ENCODE measurements at places on chromosomes 5 and 9. TPM values are rescaled to one million over a fixed set of nuclear protein-coding genes. Genes with fewer than 3 reads are reported as not detected.

NIPAL4 gene
- total RNA-seq, result 5.6 TPM

SLC6A19 gene
- total RNA-seq, result not detected

DND1 gene
- total RNA-seq, result 0.14 TPM

SHOC1 gene
- total RNA-seq, result 0.07 TPM

SH3PXD2B gene
- 25.6 TPM for total RNA-seq

ZNG1A gene
- 24.5 TPM for total RNA-seq

GRCh38 chr5:135655468-135655815 is 76.7 kb upstream of the CXCL14 start:
- no peak for DNase-seq

DNA sequence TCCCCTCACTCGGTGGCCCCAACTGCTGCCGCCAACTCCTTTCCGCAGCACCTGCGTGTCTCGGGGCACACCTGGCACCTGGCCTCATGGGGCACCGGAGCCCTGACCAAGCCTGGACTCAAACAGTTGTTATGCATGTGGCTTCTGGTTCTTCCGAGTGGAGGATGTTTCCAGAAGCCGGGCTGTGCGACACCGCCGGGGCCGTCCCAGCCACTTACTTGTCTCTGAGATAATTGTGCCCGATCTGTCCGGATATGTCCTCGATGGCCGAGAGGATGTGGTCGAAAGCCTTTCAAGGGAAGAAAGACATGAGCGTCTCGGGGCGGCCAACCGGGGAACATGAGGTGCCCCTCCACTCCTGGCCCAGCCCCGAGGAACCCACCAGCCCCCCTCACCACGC is 38.4 kb downstream of the EXOC3 start:
- DNase-seq, result no peak

DNA sequence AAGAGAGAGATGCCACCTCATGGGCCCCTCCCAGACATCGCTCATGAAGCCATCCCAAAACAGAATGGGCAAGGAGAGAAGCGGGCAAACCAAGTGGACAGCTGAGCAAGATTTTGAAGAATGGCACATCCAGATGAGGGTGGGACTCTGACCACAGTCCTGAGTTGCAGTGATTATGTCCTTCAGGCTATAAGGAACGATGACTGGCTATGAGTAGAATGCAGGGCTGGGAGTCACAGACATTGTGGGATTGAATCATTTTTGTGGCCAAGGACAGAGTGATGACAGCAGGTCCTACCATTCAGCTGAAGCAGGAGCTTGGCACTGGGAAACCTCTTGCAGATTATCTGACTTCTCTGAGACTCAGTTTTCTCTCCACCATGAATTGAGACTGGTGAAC is 245.7 kb upstream of the SLC30A5 start:
- DNase-seq, result no peak

DNA sequence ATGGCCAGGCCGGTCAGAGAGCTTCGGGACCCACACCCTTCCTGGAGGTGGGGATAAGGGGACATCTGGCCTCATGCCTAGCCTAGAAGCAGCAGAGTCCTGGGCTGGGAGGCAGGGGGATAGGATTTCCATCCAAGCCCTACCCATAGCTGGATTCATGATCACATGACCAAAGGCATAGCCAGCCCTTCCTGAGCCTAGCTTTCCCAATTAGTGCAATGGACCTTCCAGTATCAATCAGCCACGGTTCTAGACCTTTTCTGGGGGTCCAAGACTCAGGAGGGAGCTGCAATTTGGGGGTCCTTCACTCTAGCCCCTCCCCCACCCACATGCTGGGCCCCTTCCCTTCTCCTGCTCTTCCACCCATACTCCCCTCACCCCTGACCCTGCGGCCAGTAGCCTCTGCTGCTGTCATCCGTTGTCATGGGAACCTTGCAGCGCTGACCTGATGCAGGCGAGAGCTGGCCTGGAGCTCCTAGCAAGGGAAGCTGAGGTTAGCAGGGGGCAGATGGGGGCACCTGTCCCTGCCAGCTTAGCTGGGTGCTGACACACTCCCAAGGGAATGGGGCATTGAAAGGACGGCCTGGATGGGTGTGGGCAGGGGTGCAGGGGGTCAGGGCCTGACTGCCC is 44.6 kb downstream of the CXXC5 start:
- DNase-seq, result no peak

GRCh38 chr5:172648013-172648381 is 6.9 kb downstream of the NEURL1B start:
- DNase-seq, result no peak

- no peak for DNase-seq
These were observed at the start of gene EFNA5 for GRCh38 chr5:107670932-107671741. Gene EFNA5 (minus strand): TSS chr5:107670937.

DNA sequence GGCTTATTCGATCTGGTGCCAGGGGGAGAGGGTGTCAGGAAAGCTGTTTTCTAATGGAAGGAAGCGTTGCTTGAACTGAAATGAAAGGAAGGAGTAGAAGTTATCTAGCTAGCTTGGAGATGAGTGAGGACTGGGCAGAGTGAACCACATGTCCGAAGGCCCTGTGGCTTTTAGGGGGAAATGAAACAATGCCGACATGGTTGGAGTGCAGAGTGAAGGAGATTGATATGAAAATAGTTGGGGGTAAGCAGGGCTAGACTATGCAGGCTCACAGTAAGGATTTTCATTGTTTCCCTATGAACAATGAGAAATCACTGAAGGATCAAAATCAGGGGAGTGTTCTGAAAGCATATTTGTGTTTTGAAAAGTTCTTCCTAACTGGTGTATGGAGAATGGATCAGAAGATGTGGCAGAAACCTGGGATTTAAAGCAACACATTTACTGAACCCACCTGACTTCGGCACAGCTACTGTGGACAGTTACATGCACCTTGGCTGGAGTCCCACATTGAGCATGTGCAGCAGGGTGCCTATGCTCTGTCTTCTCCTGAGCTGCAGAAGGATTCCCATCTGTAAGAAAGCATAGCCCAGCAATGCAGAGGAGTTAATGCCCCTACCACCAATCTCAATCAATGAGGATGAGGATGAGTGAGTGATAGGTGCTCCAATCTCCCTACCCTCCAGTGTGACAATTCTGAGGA is 144.4 kb upstream of the TBCA start:
- no peak for DNase-seq

DNA sequence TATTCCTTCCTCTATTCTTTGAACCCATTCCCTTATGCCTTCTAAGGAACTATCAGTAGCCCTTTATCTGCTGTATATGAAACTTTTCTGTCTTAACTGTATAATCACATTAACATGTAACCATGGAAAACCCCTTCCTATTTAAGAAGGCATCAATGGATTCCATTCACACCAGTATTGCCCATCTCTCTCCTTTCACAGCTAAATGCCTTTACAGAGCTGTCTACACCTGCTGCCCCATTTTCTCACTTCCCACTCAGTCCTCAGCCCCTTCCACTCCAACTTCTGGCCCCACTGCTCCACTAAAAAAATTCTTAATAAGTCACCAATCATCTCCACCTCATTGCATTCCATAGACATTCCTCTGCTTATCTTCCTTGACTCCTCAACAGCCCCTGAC is 50.8 kb downstream of the SEC61B start:
- no peak for DNase-seq

- no peak for DNase-seq
These were observed 649.4 kb downstream of the CCDC171 start for GRCh38 chr9:16202221-16202620.
